Hematopoietic multipotent progenitor cell treated with erythropoietin and hydrocortisone succinate and interleukin-3 and kit ligand, for 6 days (in vitro differentiated cells): ENCODE measurements at places on chromosomes 6 and 20.

- no peak for DNase-seq
Observed at GRCh38 chr20:29297411-29298270, 1959.8 kb upstream of the DEFB115 start.

DNA sequence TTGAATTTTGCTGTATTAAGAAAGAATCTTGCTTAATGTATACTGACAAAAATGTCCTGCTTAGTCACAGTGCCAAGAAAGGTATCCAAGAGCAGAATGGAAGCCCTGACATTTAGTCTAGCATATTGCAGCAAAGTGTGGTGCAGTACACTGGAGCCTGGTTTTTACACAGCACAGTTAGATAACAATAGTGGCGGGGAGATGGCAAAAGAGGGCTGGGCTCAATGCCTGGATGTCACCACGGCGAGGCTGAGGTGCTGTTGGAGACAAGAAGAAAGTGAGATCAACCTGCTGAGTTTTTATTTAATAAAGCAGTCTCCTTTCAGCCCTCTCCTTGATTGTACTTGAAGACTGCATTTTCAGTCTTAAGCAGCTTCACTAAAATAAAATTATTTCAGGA, 426.0 kb downstream of the LMBRD1 start:
- no peak for DNase-seq

GRCh38 chr6:41036186-41036585, 2.8 kb downstream of the UNC5CL start:
- no peak for DNase-seq

DNA sequence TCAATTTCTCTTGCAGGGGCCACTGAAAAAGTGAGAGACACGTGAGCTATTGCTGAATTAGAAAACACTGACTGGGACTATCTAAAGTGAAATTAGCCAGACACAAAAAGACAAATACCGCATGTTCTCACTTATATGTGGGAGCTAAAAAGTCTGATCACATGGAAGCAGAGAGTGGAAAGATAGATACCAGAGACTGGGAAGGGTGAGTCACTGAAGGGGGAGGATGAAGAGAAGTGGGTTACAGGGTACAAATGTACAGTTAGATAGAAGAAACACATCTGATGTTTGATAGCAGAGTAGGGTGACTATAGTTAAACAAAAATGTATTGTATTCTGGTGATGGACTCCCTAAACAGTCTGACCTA, 13.4 kb downstream of the CST3 start:
- no peak for DNase-seq

DNA sequence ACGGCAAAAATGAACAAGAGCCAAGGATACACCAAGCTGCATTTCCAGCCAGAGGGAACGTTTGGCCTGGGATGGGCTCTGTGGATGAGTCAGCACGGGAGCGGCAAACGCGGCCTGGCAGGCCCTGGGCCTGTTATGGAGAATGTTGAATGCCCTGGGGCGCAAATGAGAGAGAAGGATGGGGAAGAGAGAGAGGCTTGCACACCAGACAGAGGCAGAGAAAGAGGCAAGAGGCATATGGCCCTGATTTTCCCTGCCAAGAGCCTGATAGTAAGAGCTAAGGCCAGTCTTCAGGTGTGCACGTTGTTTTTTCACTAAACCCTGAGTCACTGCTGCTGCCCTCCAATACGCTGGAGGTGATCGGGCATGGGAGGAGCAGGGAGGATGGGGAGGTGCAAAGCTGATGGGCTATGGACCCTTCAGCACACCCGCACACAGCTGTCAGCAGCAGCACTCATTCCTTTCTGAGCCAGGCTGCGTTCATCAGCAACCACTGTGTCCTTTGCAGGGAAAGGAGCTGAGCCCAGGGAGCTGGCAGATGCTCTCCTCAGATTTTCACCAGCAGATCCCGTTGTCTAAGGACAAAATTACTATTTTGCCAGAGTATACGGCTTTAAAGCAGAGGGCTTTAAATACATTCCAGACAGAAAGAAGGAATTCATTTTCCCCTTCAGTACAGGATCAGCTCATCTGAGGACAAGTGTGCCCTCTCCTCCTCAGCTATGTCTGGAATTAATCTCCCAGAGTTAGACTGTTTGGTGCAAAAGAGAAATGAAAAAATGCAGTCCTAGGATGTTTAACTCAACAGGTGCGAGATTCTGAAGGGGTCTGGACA, 61.7 kb upstream of the SLC22A23 start:
- DNase-seq = no peak

GRCh38 chr6:36683145-36683655, 4.7 kb downstream of the CDKN1A start:
- no peak for DNase-seq

DNA sequence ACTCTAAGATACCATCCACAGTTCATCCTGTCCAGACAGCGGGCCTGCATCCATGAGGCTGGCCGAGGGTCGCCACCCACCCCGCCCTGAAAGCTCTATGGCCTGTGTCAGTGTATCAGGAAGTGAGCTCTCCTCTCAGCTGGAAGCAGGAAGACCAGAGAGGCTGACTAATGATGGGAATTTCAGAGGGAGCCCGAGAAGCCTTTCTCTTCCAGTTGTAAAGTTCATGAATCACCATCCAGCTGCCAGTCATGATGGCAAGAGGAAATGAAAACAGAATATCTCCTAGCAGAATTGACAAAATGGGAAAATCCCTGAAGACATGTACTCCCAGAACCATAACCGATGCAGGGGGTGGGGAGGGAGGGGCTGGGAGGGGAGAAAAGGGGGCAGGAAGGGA, 109.6 kb upstream of the RPS6KA2 start:
- DNase-seq = no peak

GRCh38 chr6:141173529-141173928, 959.2 kb upstream of the GJE1 start:
- no peak for DNase-seq

- DNase-seq = no peak
Observed at GRCh38 chr6:131129689-131130553, 5.3 kb upstream of the AKAP7 start.

DNA sequence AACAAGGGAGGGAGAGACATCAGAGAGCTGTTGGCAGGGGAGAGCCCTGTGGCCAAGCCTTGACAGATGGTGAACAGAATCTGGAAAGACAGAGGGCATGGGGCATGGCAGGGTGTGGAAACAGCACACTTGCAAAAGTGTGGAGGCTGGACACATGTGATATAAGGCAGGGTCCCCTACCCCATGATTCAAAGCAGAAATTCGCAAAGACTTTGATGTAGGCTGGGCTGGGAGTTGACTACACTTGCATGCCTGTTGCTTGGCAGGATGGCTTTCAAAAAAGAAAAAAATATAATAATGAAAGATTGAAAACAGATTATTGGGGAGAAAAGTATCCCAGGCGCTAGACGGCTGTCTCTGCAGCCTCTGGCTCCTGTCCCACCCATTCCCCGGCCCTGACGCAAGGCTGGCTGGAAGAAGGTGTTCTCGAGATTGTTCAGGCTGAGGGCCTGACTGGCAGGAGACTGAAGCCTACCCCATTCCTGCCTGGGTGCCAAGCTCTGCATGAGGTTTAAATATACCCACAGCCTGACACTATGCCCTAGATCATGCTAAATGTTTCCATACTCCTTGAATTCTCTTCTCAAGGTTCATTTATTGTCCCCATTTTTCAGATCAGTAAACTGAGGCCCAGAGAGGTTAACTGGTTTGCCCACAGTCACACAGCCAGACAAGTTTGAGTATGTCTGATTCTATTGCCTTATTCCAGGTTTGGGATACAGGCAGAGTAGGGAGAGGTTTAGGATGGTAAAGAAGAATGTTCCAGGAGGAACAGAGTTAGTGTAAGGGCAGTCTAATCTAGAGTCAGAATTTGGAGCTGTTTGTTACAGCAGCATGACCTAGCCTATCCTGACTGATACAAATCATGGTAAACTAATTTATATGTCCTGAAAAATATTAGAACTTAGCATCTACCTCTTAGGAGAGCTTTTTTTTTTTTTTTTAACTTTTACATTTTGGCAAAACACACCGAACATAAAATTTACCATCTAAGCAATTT, 23.4 kb upstream of the CCN5 start:
- no peak for DNase-seq

DNA sequence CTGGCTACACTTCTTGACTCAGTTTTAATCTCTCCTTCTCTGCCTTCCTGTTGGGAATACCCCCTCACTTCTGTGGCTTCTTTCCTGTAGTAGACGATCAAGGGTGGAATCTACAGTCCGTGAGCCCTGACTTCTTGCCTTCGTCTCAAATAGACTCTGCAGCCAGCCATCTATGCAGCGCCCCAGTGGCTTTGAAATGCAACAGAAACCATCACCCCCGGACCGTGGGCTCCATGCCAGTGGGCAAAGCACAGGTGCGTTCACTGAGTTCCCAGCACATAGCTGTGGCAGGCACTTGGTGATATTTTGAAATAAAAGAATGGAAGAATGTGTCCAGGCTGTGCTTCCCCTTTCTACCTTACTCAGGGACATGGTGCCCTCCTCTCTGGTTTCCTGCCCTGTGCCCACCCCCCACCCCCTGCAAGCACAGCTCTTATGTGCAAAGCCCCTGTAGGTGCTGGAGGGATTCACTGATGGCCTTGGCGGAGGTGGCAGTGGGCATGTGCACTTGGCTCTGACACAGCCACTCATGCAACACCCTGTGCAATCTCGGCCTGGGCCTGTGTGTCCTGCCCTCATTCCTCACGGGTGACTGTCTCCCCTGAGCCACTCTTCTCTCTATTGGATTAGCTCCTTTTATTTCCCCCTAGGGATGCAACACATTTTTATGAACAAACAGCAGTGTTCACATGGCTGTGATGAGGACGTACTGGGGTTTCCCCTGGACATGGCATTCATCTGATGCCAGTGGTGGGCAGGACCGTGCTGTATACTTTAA, 5.5 kb upstream of the CDSN start:
- no peak for DNase-seq

- DNase-seq = no peak
Observed at GRCh38 chr20:41145821-41146620, 8.7 kb downstream of the PLCG1 start.

- no peak for DNase-seq
Observed at GRCh38 chr6:163955096-163955495, 540.6 kb downstream of the QKI start.

DNA sequence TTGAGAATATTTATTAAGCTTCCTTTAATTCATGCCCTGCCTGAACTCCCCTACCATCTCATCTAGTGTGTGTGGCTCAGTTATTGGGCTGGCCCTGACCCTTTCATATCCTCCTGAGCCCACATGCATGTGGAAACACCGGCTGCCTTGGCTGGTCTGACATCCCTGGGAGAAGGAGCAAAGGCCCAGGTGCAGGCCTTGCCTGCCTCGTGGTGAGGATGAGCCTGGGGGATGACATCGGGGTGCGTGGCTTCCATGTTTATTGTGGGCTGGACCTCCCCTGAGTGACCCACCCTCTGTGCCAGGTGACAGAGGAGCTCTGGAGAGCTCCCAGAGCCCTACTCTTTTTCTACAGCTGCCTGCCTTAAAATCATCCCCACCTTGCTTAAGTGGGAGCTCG, 69.1 kb downstream of the FOXA2 start:
- DNase-seq = no peak

- peak; percentile 72 for DNase-seq
Observed at GRCh38 chr20:37223053-37223452, 38.6 kb downstream of the GHRH start.

GRCh38 chr6:4262526-4262925, 127.2 kb upstream of the ECI2 start:
- no peak for DNase-seq

DNA sequence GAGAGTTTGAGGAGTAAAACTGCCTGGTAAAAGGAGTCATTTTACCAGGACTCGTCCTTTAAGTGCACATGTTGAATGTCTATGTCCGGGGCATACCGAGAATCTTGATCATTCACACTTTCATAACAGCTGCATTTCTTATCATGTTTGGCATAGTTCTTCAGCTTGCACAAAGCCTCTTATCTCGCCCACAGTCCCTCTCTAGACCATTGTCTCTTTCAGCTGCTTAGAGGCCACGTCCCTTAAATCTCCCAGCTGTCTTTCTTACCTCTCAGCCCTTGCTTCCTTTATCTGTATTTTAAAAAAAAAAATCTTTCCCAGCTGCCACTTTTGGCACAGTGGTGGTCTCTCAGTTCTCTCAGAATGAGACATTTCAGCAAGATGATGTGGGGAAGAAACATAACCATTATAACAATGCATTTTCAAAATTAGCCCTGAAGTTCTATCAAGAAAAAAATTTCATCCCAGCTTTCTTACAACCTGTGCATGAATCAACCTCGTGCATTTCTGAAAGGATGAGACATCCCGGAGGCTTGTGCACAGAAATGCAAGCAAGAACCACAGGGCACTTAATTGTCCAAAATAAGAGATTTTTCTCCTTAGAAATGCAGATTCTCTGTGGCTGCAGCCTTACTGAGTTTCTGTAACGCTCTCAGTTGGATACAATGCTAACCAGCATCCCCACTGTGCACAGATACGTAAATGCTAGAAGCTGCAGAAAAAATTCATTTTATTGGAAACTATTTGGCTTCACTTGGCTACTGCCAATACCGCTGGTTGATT, 24.2 kb downstream of the RBM24 start:
- peak; percentile 75 for DNase-seq

GRCh38 chr6:89122625-89123024, 4.8 kb upstream of the SRSF12 start:
- DNase-seq = peak; percentile 81

DNA sequence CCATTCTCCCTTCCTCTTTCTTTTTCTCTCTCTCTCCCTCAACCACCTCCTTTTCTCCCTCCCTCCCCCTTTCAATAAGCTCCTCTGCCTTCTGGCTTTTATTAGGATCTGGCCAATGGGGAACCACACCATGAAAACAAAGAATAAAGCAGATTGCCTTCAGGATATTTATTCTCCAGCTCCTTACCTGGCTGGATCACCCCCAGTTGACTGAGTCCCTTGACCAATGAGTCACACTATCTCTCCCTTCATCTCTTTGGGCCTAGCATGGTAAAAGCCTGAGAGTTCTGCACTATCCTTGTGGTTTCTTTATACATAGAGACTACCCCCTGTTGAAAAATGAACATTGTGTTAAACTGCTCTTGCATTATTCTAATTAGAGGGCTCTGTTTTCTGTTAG, 476.8 kb downstream of the EPHA7 start:
- DNase-seq = no peak

DNA sequence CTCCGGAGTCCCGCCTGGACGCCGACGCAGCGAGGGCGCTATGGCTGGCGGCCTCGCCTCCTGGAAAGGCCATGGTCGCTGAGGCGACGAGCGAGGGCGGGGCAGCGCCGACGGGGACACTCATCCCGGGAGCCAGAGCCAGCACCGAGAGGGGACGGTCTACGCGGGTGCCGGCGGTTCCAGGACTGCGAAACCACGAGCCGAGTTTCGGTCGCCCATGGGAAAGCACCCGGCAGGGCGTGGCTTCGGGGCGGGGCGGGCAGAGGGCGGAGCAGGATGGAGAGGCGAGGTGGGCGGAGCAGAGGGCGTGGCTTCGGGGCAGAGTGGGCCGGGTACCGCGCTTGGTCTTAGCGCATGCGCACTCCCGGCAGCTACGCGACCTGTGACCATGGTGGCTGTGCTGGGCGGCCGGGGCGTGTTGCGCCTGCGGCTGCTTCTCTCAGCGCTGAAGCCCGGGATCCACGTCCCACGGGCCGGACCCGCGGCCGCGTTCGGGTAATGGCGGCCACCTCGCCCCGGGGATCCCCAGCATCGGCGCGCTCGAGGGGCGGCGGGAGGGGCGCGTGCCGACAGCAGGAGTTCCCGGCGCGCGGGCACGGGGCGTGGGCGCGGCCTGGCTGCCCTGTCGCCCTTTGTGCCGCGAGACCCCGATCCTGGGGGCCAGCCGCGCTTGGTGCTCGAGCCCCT, at the start of gene BPHL:
Gene BPHL, plus strand, starts transcription at position 359 of the 687 bp plus-strand sequence. Its CDS starts 30 bp downstream, at position 389.
- peak; percentile 98 for DNase-seq

- no peak for DNase-seq
Observed at GRCh38 chr6:121515630-121516265, 80.3 kb downstream of the GJA1 start.

GRCh38 chr6:132993738-132994137, 179.4 kb downstream of the RPS12 start:
- no peak for DNase-seq
